A172 (cell line): ENCODE measurements at places on chromosomes 11 and 22. TPM values are rescaled to one million over a fixed set of nuclear protein-coding genes. Genes with fewer than 3 reads are reported as not detected.

Gene CCDC15
- total RNA-seq, result 3.7 and 4.1 TPM in 2 replicates

Gene RTN4RL2
- 0.64 and 1.6 TPM in 2 replicates for total RNA-seq

Gene DDIAS
- total RNA-seq, result 30.1 and 34.5 TPM in 2 replicates

Gene ZBTB3
- total RNA-seq, result 5.8 and 14.1 TPM in 2 replicates

Gene FGF4
- not detected in 2 replicates for total RNA-seq

Gene TP53I11
- 15.0 and 23.7 TPM in 2 replicates for total RNA-seq

Gene DKK3
- 439 and 474 TPM in 2 replicates for total RNA-seq

Gene C11orf86
- not detected in 2 replicates for total RNA-seq

DNA sequence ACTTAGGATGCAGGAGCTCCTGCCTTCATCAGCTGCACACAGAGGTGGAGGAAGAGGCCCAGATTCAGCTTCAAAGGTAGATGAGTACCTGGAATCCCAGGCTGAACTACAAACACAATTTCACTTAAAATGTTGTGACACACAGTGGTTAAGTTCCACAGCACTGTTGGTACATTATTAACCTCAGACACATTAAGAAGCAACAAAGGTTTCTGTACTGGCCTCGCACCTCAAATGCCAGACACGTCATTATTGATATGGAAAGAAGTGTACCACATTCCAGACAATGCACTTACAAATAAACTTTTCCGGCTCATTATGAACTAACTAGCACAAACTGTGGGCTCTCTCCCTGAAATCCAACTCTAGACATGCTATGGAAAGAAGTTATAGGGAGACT is 34.6 kb downstream of the PRDM10 start:
- DNase-seq, result no peak

DNA sequence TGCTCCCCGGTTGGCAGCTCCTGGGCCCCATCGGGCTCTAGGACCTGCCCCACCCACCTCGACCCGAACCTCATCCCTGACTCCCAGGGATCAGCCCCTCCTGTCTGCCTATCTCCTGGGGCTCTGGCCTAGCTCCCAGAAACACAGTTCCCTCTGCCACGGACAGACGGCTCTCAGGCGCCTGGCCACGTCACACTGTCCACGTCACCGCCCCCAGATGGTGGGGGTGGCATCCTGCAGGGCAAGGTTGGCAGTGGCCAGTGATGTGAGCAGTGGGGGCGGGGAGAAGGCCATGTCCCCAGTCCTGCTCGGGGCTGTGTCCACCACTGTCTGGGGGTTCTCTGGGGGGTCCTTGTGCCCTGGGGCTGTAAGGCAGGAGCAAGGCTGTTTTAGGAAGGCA is 29.2 kb downstream of the SYT7 start:
- peak; percentile 77 for DNase-seq

DNA sequence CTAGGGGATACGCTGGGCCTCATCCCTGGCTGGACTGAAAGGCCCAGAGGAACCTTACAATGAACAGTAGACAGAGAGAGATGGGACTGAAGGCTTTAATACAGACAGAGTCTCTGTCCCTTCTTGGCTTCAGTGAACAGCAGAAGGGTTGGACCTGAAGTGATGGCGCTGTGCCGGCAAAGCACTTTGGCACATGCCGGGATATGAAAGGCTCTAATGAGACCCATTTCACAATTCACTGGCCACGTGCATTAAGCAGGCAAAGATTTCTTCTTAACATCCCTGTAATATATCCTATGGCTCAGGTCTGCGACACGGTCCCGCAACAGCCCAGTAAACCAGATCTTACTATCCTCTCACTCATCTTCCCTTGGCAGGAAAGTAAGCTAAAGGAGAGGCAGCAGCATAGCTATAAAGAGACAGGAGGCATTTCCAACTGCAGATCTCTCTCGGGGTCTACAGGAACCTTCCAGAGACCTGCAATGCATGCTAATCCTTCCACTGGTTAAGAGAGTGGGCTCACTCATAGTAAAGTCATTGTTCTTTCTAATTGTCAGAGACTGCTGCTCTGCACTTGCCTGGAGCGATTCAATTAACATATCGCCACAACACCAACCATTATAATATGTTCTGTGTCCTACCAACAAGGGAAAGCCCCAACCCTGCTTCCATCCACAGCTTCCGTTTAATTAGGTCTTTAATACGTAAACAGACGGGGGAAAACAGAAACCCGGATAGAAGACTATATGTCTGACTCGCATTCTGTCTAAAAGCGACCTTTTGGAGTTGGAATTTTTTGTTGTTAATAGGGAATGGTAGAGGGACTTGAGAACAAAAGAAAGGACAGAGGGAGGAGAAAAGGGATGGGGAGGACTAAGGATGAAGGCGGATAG is 1179.0 kb downstream of the LRRC4C start:
- no peak for DNase-seq

GRCh38 chr11:3162410-3163240 is 2.5 kb downstream of the OSBPL5 start:
- DNase-seq, result no peak

GRCh38 chr11:1638344-1638743 is 8.8 kb downstream of the KRTAP5-5 start:
- no peak for DNase-seq

GRCh38 chr22:46044621-46045458 is 67.9 kb upstream of the WNT7B start:
- no peak for DNase-seq

DNA sequence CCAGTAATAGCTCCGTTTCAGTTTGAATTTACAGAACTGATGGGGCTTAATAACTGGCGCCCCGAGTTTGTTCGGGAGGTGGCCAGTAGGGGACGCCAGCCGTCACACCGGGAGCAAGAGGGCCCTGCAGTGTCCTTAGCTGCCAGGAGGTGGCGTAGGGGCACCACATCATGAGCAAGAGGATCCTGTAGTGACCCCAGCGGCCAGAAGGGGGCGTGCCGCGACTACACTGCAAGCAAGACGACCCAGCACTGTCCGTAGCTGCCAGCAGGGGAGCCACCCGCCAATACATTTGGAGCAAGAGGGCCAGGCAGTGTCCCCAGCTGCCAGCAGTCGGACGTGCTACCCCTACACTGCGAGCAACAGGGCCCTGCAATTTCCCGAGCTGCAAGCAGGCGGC is 663.7 kb upstream of the B3GAT1 start:
- peak; percentile 1 for DNase-seq

- peak; percentile 49 for DNase-seq
Observed at GRCh38 chr22:45903355-45904135, 73.4 kb downstream of the WNT7B start.

DNA sequence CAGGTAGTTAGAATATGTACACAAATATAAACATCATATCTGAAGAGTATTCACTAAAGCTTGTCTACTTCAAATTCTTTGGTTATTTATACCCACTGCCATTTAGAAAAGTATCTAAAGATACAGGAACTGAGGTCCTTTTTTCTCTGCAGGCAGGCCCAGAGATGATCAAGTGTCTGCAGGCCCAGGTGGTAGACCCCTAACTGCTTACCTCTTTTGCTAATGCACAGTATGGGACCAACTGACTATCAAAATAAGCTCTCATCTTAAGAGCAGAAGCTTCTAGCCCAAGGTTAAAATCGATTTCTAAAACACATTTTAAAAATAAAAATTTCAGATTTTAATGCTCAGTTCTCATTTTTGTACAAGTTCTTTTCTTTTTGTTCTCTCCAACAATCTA is 81.5 kb downstream of the APOL5 start:
- DNase-seq, result no peak

GRCh38 chr11:70541176-70541575 is 142.8 kb downstream of the CTTN start:
- DNase-seq, result no peak

DNA sequence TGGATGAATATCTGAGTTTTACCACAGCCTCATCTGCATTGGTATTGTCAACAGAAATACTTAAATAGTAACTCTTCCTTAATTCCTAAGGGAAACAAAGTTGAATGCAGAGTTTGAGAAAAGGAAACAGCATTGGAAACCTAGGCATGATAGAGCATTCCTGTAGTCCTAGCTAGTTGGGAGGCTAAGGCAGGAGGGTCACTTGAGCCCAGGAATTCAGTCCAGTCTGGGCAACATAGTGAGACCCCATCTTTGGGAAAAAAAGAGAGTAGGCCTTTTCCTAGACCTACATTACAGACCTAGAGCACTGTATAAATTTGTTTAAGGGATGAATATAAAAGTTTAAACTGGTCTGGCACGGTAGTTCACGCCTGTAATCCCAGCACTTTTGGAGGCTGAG is 13.4 kb downstream of the PAFAH1B2 start:
- DNase-seq, result no peak

DNA sequence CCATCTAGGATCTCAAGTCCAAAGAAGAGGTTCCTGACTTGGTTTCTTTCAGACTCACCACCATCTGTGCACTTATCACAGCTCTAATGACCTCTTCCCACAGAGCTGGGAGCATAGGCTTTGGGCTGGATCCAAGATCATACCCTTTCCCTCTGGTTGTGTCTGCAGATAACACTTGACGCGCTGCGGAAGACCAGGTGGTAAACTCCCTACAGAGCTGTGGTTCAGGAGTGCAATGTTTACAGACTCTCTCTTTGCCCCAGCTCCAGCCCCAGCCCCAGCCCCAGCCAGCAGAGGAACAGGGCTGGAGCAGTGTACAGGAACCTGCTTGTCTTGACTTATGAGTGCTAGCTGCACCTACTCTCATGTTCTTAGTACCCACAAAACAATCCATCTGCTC is 274.4 kb upstream of the SYN3 start:
- DNase-seq, result no peak

- DNase-seq, result peak; percentile 1
Observed at GRCh38 chr22:30015229-30015797, 65.0 kb upstream of the HORMAD2 start.

GRCh38 chr11:36240801-36241200 is 48.4 kb downstream of the COMMD9 start:
- DNase-seq, result peak; percentile 31

- DNase-seq, result no peak
Observed at GRCh38 chr11:9069862-9070470, 21.4 kb downstream of the SCUBE2 start.

GRCh38 chr22:42820045-42820763 is 36.9 kb downstream of the ARFGAP3 start:
- DNase-seq, result peak; percentile 45

- DNase-seq, result no peak
Observed at GRCh38 chr11:108854346-108854745, 189.5 kb downstream of the DDX10 start.

DNA sequence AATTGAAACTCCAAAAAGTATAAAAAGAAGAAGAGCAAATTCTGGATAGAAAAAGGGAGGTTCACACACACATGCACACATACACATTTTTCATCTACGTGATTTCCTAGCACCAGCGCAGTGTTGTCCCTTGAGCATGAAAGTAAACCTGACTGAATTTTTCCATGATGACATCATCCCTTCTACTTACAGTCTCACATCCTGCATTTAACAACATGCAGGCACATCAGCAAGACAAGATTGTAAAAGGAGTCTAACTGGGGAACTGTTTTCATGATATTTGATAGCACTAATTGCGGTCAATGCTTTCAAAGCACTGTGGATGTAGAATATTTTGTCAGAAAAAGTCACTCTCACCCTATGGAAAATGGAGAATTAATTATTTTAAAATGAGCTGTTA is 36.6 kb downstream of the GAS2 start:
- peak; percentile 67 for DNase-seq

- peak; percentile 48 for DNase-seq
Observed at GRCh38 chr11:33741806-33742205, 5.6 kb upstream of the CD59 start.

GRCh38 chr11:118194835-118195627 is 18.6 kb upstream of the SCN2B start:
- DNase-seq, result peak; percentile 46

DNA sequence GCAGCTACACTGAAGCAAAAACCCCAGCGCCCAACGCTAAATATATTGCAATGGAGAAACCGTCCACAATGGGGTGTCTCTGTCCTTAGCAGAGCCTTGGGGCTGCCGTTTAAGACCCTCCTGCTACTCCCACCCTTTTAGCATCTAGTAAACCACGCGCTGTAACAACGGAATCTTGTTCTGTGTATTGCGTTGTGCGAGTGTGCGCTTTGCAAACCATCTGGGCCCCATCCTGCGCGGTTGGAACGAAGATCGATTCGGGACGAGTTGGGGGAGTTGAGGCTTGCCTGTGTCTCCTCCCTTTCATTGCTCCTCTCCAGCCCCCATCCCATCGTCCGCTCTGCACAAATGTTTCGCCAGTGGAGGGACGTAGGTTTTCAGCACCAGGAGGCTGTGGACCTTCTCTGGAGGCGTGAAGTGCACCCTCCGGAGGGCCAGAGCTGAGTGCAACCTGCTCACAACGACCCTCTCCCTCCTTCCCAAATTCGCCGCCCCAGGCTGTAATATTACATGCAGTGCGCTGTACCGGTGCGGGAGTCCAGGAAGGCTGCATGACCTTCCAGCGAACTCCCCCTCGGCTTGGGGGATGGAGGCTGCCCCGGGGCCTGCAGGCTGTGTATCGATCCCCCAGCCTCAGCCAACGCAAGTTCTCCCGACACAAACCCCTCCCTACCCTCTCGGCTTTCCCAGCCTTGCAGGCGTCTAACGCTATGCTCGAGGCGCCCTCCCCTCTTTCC is 1.6 kb upstream of the KMT2A start:
- no peak for DNase-seq

- no peak for DNase-seq
Observed at GRCh38 chr11:10938231-10938630, 80.4 kb upstream of the ZBED5 start.
